ENCODE measurements at places on chromosomes 3 and 15.

- no peak for DNase-seq
Measured at GRCh38 chr3:29484633-29485032, 203.8 kb downstream of the RBMS3 start.

DNA sequence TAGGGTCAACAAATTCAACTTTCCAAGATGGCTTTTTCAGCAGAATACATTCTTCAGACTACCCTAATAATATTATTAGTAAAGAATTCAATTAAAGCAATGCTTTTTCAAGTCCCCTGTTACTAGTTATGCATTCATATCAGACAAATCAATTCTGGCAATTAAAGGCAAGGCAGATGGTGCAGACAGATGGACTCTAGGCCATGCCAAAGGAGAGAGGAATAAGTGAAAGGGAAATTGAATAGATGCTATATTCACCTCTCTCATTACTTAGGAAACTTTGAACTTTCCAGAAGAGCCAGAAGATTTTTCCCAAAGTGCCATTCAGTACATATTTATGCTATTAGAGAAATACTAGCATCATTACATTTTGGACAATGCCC is 487.7 kb upstream of the RASGRP1 start:
- no peak for DNase-seq

- no peak for DNase-seq
Measured at GRCh38 chr3:153089620-153090019, 72.4 kb upstream of the RAP2B start.

DNA sequence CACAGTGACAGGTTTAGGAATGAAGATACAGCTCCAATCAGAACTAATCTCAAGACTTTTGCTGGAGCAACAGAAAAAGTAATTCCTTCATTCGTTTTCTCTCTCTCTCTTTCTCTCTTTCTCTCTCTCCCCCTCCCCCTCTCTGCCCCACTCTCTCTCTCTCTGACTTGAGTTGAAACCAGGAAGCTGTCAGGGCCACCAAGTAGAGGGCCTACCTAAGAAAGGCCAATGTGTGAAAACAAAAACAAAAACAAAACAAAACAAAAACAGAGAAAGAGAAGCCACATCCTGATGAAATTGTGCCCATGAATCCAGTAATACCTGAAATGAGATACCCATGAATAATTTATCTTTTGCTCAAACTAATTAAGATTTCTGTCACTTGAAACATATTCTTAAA is 72.9 kb downstream of the ATP8B4 start:
- no peak for DNase-seq

DNA sequence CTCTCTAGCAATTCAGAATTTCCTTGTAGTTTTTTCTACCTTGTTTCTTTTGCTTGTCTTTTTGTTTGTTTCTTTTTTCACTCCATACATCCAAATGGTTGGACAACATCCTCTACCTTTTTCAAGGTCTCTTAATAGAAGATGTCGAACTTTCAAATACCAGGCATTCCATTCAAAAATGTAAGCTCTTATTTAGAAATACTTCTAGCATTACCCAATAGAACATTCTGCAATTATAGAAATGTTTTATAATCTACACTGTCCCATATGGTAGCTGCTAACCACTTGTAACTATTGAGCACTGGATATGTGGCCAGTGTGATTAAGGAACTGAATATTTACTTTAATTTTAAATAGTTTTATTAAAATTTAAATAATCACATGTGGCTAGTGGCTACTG is 196.2 kb upstream of the MRPL3 start:
- no peak for DNase-seq

DNA sequence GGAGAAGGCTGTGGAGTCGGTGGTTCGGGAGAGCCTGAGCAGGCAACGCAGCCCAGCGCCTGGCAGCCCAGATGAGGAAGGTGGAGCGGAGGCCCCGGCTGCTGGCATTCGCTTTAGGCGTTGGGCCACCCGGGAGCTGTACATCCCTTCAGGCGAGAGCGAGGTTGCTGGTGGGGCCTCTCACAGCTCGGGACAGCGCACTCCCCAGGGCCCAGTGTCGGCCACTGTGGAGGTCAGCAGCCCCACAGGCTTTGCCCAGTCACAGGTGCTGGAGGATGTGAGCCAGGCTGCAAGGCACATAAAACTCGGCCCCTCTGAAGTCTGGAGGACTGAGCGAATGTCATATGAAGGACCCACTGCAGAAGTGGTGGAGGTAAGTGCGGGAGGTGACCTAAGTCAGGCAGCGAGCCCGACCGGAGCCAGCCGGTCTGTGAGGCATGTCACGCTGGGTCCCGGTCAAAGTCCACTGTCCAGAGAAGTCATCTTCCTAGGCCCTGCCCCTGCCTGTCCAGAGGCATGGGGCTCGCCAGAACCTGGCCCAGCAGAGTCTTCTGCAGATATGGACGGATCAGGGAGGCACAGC is 26.7 kb downstream of the SYNM start:
- DNase-seq = no peak

- peak; percentile 14 for DNase-seq
Measured at GRCh38 chr3:76841747-76842146, 198.2 kb upstream of the ROBO2 start.

- DNase-seq = no peak
Measured at GRCh38 chr3:128376516-128376915, 90.2 kb downstream of the DNAJB8 start.

GRCh38 chr15:65323071-65323511 is 18.6 kb downstream of the RNU5B-1 start:
- DNase-seq = peak; percentile 51

DNA sequence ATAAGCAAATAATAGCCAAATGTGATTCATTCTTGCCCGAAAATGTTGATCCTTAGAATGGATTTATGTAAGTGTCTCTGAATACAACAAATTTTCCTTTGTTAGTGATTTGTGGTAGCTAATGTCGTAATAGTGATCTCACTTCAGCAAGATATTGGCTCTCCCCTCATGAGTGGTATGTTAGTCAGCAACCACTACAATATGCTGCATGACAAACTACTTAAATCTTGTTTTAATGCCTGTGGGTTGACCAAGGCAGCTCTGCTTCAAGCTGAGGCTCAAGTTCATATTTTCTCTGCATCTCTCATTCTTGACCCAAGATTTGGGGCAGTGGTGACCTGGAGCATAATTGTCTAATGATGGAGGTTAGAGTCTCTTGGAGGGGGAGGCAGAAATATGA is 49.8 kb upstream of the GALNT15 start:
- no peak for DNase-seq

- DNase-seq = no peak
Measured at GRCh38 chr3:173750095-173750494, 352.6 kb downstream of the NLGN1 start.

DNA sequence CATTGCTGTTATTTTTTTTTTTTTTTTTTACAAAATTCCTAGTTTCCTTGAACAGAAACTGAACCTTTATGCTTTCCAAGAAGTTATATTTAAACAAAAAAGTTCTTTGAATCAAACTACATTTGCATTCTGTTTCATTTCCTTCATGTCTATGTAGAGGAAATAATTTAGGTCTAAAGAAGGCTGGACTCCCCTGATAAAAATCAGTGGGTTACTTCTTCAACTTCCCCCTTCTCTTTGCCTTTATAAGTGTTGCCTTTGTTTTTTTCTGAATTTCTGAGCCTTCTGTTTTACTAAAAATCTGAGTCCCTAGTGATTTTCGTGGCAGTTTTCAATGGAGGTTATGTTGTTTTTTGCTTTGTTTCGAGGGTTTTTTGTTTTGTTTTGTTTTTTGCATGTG is 152.8 kb downstream of the CHDH start:
- DNase-seq = no peak

GRCh38 chr15:63587527-63587926 is 9.7 kb upstream of the FBXL22 start:
- DNase-seq = no peak

DNA sequence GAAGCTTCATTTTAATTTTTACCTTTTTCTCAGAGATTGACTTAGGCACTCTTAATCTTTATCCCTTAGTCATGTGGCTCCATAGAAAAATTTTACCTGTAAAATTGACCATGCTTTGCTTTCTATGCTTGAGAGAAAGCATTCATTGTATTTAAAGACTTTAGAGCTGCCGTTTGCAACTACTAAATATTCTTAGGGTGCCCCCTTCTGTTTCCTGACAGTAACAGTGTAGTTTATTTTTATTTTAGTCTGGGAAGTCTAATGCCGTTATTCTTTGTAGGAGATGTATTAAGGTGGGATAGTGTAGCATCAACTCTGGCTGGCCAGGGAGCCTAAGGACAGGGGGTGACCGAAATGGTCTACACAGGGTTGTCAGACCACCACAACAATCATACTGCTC is 84.5 kb upstream of the SYNPR start:
- DNase-seq = no peak

DNA sequence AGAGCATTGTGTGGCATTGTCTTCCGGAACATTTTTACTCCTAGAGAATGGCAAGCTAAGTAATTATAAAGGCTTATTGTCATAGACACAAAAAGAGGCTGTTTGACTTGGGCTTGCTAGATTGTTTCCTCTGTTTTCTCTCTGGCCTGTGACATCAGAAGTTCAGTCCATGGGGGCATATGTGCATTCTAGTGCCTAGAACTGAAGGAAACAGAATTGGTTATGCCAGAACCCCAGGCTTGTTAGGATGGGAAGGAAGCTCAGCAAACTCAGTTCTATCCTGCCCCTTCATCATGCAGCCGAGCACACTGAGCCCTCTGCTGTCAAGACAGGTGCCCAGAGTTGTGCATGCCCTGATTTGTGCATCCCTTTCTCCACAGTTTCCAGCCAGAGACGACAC is 131.3 kb downstream of the PDE8A start:
- no peak for DNase-seq

- DNase-seq = peak; percentile 20
Measured at GRCh38 chr3:62159709-62160092, 213.6 kb downstream of the FEZF2 start.

DNA sequence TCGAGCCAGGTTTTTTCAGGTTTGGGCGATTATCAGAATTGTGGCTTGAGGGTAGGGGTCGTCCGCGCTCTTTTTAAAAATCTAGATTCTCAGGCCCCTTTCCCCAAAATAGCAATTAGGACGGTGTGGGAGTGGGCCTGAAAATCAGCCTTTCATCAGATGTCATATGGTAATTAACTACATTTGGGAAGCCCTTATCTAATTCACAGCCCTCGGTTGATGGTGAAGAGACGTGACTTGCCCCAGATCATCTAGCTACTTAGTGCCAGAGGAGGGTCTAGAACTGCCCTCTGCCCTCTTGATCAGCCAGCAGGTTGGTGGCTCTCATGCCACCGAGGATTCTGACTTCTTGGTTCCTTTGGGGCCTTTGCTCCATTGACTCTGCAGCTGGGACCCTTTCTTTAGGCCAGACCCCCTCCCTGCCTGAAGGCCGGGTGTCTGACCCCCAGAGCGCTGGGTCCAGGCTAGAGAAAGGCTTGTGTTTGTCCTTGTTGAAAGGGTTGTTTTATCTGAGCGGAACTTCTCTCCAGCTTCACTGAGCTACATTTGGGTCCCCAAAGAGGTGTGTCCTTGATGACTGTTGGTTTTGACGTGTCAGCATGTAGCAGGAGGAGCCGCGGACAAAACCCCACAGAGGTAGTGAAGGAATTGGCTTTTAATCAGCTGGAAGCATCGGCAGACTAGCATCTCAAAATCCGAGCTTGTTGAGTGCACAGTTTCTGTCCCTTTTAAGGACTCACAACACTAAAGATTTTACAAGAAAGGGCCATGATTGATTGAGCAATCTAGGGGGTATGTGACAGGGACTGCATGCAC is 857 bp downstream of the AEN start:
- no peak for DNase-seq

GRCh38 chr3:13394363-13394762 is 25.8 kb downstream of the NUP210 start:
- no peak for DNase-seq

DNA sequence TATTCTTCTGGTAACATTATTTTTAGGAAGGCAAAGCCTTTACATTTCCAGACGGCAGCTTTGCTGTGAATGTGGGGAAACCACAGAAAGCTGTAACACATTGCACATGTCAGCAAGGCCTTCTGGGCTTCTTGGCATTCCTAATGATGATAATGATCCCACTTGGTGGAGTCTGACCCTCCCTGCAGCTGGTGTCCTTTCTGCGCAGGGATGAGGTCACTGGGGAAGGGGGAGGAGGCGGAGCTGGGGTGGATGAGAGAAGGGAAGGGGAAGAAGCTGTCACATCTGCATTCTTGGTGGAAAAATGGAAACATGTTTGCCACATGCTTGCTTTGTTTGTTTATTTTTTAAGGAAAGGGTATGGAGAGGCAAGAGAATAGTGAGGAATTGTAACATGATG is 68.6 kb downstream of the FILIP1L start:
- DNase-seq = no peak

DNA sequence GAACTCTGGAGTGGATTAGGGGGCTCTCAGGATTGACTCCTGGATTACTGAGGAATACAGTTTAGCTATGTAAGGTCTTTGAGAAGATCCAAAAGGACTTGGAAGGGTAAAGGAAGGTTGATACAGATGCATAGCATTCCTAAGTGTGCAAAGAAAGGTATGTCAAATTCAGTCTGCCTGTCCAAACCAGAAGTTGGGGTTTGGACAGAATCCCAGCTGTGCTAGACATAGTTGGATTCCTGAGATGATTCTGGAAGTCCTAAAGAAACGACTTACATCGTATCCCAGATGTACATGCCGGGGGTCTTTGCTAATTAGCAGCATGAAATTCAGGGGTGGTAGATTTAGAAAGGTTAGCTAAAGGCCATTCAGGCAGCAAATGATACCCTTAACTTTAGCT is 97.7 kb upstream of the TSPAN3 start:
- no peak for DNase-seq
